Stimulated activated CD8-positive, alpha-beta memory T cell treated with anti-CD3 and anti-CD28 coated beads, Interleukin-12 subunit alpha, Interleukin-12 subunit beta, amount 100 ng/mL, for 1 hour (primary cell): ENCODE measurements at places on chromosomes 2 and 18.

- no peak for DNase-seq
Measured at GRCh38 chr2:2828774-2829368, 497.8 kb upstream of the MYT1L start.

GRCh38 chr2:170006587-170007325 is 171.2 kb upstream of the MYO3B start:
- no peak for DNase-seq

DNA sequence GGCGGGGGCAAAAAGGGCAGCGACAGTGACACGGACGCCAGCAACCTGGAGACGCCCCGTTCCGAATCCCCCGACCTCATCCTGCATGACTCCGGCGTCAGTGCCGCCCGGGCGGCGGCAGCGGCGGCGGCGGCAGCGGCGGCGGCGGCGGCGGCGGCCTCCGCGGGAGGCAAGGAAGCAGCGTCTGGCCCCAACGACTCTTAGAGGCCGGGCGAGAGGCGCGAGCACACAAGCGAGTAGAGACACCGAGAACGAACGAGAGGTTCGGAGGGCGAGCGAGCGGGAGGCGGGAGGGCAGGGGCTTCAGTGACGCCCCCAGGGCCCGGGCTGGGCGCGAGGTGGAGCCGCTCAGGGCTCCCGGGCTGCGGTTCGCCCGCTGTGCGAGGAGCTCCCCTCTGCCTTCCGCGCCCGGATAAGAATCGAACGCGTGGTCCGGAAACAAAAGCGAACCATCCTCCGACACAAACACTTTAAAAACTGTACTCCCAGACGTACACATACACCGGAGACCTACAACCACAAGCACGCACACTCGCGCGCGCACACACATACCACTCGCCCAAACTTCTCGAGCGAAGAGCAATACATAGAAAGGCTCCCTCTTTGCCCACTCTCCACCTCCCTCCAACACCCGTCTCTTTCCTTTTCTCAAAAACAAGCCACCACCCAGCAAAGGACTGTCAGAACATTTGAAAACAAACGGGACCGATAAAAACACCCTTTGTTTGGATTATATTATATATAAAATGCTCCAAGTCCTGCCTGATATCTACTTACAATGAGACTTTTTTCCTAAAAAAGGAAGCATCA is 2.8 kb downstream of the SP9 start:
- no peak for DNase-seq

GRCh38 chr18:59763541-59764136 is 66.4 kb upstream of the CCBE1 start:
- DNase-seq: no peak

DNA sequence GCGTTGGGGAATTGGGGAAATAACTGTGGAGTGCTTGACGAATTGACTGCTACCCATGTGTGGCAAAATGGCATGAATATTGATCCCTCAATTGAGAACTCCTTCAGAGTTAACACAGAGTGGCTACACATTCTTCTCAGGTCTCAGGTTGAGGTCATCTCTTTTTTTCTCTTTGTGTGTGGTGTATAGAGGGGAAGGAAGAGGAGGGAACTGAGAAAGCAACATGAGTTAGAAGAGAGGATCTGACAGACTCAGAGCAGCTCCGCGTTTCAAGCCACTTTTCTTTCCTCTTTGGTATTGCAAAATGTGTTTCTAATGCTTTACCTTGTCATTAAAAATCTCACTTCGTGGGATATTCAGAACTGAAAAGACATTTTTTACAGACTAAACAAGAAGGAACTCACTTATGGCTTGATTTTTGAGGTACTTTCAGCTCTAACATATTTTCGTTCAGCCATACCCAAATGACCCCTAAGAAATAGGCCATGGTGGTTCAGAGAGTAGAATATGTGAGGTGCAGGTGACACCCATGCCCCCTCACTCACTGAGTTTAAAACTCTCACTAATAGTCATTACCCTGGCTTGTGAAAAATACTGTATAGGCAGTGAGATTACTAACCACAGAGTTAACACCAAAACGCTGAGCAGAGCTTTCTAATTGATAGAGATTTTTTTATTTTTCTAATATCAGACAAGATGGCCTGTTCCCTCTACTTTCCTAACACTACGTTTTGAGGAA is 22.5 kb downstream of the STAT4 start:
- no peak for DNase-seq

- no peak for DNase-seq
Measured at GRCh38 chr2:196073521-196073920, 4.9 kb upstream of the DNAH7 start.

DNA sequence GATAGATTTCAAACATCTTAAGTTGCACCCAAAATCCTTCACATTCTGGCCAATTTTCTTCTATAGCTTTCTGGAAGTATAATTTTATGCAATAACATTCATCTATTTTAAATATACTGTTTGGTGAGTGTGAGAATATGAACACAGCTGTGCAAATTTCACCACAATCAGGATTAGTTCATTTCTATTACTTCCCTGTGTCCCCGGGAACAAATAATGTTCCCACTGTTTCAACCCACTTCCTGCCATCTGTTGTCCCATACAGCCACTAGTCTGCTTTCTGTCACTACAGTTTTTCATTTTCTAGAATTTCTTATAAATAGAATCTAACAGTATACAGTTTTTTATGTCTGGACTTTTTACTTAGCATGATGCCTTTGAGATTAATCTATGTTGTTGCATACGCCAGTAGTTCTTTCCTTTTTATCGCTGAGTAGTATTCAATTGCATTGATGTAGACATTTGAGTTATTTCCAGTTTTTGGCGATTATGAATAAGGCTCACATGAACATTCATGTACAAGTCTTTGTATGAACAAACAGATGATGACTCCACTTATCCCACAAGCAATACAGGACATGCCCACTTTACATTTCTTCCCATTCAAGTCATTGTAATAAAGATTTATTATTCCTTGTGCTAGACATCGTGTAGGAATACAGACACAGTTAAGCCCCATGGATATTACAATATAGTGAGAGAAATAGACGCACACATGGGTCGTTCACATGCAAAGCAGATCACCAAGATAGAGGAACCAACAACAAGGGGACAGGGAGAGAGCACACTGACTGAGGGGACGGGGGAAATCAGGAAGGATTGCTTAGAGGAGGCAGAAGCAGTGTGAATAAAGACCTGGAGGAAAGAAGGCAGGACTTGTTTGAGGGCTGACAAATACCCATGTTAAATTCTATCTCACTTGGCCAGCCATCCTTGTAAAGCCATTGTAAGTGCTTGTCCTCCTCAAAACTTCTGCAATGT is 72.9 kb upstream of the PAX8 start:
- DNase-seq: no peak

- no peak for DNase-seq
Measured at GRCh38 chr2:169089182-169089581, 19.8 kb downstream of the DHRS9 start.

GRCh38 chr18:36702401-36703013 is 126.3 kb downstream of the TPGS2 start:
- DNase-seq: no peak

DNA sequence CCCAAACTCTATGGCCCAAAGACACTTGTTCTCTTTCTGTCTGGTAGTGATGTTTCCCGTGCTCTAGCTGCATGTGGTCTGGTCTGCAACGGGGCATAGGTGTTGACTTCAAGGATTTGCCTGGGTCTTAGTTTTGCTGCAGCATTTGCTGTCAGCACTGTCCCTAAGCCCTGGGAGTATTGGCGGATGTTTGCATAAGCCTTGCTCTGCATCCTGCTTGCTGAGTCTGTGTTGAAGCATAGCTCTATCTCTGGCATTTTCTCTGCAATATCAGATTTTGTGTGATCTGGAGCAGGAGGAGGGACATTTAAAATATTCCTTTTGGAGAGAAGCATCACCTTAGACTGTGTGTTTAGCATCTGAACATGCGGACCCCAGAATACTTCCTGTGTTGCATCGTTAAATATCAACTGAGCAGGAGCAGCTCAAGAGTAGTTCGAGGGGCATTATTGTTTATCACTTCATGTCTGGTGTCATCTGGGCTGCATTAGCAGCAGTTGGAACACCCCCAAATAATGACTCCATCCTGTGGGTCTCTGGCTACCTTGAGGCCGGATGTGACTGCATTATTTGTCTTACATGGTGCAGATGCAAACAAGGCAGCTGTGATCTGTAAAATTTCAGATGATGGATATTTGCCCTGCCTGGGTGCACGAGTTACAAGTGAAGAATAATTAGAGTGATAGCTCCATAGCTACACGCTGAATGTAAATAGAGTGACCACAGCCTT is 231.7 kb downstream of the TRIB2 start:
- no peak for DNase-seq

DNA sequence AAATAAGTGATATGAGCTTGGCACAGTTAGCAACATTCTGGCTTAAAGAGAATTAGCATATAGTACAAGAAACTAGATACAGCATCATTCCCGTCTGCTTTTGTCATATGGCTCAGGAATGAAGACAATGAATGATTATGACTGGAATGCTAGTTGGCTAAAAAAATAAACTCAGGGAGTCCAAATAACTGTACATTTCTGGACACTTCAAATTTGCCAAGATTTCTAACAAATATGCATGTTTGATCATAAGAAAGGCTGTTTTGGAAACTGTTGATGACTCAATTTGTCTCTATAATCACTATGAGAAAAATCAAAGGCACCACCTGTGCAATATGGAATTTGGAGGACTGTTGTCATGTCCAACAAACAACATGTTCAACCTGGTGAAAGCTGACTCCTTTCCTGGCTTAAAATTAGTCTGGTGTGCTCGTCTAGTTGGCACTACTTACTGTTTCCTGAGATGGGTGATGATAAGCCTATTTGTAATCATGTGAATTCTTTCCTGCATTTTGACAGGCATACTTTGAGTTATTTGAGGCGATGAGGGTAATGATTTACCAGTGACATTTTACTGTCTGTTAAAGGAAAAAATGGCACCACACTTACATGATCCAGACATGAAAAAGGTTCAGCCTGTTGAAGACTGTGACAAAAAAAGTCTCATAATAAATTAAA is 133.9 kb upstream of the CDH20 start:
- DNase-seq: no peak

- DNase-seq: no peak
Measured at GRCh38 chr2:239146011-239146641, 254.7 kb downstream of the HDAC4 start.

- DNase-seq: no peak
Measured at GRCh38 chr2:207071820-207072219, 93.9 kb downstream of the KLF7 start.

DNA sequence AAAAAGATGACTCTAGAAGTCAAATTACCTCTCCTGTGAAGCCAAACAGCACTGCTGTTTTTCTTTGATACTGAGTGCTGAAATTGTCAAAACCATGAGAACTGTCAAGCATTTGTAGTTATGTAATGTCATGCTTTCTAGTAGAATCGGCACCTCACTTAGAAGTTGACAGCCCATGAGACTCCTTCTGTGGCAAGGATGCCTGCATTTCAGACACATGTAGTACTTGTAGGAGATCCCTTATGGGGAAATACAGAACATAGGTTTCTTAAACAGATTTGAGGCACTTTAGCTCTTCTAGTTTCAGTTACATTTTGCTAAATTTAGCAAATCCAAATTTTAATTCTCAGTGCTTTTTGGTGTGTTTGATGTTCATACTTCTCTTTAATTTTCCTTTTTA is 15.7 kb downstream of the ZNF407 start:
- DNase-seq: no peak

GRCh38 chr2:11656671-11657101 is 13.3 kb downstream of the NTSR2 start:
- DNase-seq: no peak

GRCh38 chr2:74577448-74577847 is 22.9 kb downstream of the DOK1 start:
- no peak for DNase-seq

- no peak for DNase-seq
Measured at GRCh38 chr2:238282861-238283738, 5.3 kb downstream of the PER2 start.

DNA sequence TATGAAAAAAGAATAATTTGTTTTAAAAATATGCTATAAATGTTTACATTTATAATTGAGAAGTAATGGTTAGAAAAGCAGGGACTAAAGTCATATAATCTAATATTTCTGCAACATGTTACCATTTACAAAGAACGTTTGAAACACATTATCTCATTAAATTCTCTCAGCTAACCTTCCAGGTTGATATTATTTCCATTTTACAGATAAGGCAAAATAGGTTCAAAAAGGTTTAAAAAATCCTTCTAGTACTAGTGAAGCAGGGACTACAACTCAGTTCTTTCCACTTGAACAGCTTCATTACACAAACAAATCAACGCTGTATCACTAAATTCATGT is 875 bp downstream of the FASTKD1 start:
- no peak for DNase-seq
